Osteoblast (primary cell): ENCODE measurements at places on chromosomes 13 and 19. TPM values are rescaled to one million over a fixed set of nuclear protein-coding genes. Genes with fewer than 3 reads are reported as not detected.

The SULT2B1 gene
- under 0.01 TPM in 1 of 2 replicates, not detected in the other for total RNA-seq

The LIN7B gene
- total RNA-seq: 5.6 and 6.2 TPM in 2 replicates

The SLC27A5 gene
- 5.3 and 6.5 TPM in 2 replicates for total RNA-seq

The PSG2 gene
- 0.29 TPM in 1 of 2 replicates, not detected in the other for total RNA-seq

The SLC25A42 gene
- 5.4 and 5.6 TPM in 2 replicates for total RNA-seq

The NBEA gene
- total RNA-seq: 3.2 and 4.0 TPM in 2 replicates

The GZMM gene
- total RNA-seq: under 0.01 TPM in 1 of 2 replicates, not detected in the other

The KLK12 gene
- not detected in 2 replicates for total RNA-seq

The PGLYRP1 gene
- total RNA-seq: not detected in 2 replicates

The CYP2A7 gene
- total RNA-seq: not detected in 2 replicates

The TMEM91 gene
- 5.9 and 6.2 TPM in 2 replicates for total RNA-seq

The PDE4A gene
- total RNA-seq: 5.1 and 8.3 TPM in 2 replicates

The TMC4 gene
- total RNA-seq: 0.29 and 0.72 TPM in 2 replicates

The USHBP1 gene
- total RNA-seq: not detected in 2 replicates

The MYH14 gene
- under 0.01 TPM in 1 of 2 replicates, not detected in the other for total RNA-seq

The SYNGR4 gene
- total RNA-seq: not detected in 2 replicates

The PSG6 gene
- not detected in 2 replicates for total RNA-seq

The OXGR1 gene
- not detected in 2 replicates for total RNA-seq

The ZNF491 gene
- 4.3 and 6.2 TPM in 2 replicates for total RNA-seq

The GIPC3 gene
- under 0.01 TPM in 1 of 2 replicates, not detected in the other for total RNA-seq

The LGALS16 gene
- total RNA-seq: not detected in 2 replicates

The SLC10A2 gene
- total RNA-seq: not detected in 2 replicates

The SSC5D gene
- total RNA-seq: 22.7 and 77.4 TPM in 2 replicates

The LRRC4B gene
- total RNA-seq: not detected in 2 replicates

The IQCN gene
- total RNA-seq: 2.5 and 3.5 TPM in 2 replicates

The CGB1 gene
- total RNA-seq: 0.29 TPM in 1 of 2 replicates, not detected in the other

The SYT5 gene
- not detected in 2 replicates for total RNA-seq

The MAMSTR gene
- total RNA-seq: 0.36 and 0.59 TPM in 2 replicates

The APOC4 gene
- not detected in 2 replicates for total RNA-seq

The LACC1 gene
- total RNA-seq: 21.0 and 21.5 TPM in 2 replicates

The ZSCAN4 gene
- under 0.01 and 0.36 TPM in 2 replicates for total RNA-seq

The DCT gene
- total RNA-seq: under 0.01 and 0.29 TPM in 2 replicates

The SYCN gene
- not detected in 2 replicates for total RNA-seq
